ENCODE measurements at places on chromosomes 5 and 9. TPM values are rescaled to one million over a fixed set of nuclear protein-coding genes. Genes with fewer than 3 reads are reported as not detected.

- no peak for DNase-seq
Observed at GRCh38 chr9:7089406-7090193, 331.8 kb downstream of the KDM4C start.

GRCh38 chr9:83707518-83707767, 315 bp downstream of the UBQLN1 start:
- no peak for DNase-seq

DNA sequence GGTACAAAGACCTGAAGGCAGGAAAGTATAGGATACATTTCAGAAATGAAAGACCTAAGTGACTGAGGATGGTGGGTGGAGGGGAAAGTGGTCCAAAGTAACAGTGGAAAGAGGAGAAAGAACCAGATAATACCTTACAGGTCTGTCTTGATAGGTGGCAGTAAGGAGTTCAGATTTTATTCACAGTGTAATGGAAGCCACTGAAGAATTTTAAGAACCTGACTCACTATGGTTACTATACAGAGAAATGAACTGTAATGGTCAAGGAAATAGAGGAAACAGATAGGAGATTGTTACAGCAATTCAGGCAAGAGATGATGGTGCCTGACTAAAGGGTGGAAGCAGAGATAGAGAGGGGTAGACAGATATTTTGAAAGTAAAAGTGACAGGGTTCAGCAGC, 46.5 kb downstream of the EPB41L4A start:
- no peak for DNase-seq

DNA sequence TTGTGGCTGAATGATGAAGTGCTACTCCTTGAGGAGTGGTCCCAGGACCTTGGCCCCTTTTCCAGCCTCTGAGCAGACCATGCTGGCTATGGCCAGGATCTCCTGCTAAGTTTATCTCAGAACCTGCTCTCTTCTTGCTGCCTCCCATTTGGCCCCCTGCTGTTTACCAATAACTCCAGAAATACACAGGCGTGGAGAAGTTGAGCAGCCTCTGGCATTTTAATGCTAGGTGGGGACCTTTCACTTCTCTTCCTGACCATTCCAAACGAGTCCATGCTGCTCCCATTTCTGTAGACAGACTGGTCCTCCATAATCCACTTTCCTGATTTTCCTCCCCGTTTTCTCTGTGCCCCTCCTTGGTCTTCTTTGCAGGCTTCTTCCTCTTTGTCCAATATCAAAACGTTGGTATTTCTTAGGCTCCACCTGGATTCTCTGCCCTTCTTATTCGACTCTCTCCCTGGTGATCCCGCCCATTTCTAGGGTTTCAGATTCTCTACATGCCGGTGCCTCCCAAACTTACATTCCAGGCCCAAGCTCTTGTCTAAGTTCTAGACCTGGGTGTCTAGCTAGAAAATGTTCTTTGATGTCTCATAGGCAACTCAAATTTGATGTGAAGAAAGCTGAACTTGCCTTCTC, 33.4 kb upstream of the TNFAIP8 start:
- no peak for DNase-seq

DNA sequence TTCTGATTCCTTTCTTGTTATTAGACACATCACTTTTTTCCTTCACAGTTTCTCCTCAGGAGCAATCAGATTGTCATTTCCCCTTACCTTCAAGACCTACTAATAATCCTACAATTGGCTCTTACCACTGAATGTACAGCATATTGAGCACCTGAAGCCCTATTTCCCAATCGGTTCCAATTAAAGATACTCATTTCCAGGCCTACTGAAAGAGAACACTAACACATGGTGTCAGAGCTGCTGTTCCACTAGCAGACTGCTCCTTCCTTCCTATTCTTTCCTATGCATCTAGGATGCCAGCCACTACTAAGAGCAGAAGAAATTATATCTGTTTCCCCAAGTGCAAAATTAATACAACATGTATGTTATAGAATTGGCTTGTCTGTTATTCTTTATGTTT, 34.6 kb downstream of the SKIC3 start:
- DNase-seq, result no peak

DNA sequence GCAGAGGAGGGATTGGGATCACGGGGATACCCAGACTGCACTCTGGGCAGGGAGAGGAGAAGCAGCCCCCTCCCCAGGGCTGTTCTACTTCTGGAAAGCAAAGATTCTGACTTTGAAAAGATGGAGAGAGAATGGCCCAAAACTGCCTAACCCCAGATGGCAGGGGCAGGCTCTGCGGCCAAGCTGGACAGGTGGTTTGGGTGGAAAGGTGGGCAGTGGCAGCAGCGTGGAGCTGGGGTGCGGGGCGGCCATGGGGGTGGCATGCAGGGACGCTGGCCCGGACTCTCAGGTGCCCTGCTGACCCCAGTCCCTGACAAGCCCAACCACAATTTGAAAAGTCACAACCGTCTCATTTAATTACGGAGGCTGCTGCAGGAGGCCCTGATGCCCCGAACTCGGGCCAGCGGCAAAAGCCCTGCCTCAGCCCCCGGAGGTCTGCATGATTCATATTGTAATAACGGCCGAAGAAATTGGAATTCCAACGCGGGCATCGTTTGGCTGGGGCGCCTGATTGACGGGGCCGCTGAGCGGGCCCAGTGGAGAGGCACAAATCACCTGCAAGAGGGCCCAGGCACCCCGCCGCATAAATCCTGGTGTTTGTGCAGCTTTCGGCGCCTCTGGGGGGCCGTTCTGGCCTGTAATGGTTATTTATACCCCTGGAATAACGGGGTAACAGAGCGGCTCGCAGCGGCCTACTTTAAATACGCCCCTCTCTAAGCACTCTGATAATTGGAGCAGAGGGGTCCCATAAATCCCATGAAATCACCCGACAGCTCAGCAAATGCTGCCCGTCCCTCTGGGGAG, 41.8 kb upstream of the FCN2 start:
- no peak for DNase-seq

DNA sequence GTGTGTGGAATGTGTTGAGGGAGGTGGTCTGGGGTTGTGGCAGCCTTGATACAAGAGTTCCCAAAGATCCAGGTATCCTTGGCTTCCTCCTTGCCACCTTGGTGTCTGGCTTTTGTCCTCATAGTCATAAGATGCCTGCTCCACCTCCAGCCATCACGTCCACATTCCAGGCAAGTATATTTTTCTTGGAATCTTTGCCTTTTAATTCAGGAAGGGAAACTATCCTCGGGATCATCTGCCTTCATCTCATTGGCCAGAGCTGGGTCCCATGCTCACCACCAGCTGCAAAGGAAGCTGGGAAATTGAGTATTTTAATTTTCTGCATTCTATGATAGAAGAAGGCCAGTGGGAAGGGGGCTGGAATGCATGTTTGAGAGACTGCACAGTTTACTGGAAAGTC, 186.7 kb downstream of the C9orf50 start:
- no peak for DNase-seq

The COL15A1 gene
- total RNA-seq, result 0.05 TPM

The NDOR1 gene
- 45.6 TPM for total RNA-seq

The STOML2 gene
- 258 TPM for total RNA-seq

The PRPF4 gene
- 64.6 TPM for total RNA-seq

The FOXD4L6 gene
- not detected for total RNA-seq

Data from activated CD4-positive, alpha-beta T cell treated with anti-CD3 and anti-CD28 coated beads, Interleukin-2, amount 10 ng/mL, durations not matched to agents 24 days and 14 days (primary cell).